ENCODE measurements at places on chromosomes 1 and 21. TPM values are rescaled to one million over a fixed set of nuclear protein-coding genes. Genes with fewer than 3 reads are reported as not detected.

ITPKB gene
- total RNA-seq, result 159 TPM

RNF186 gene
- total RNA-seq, result not detected

MTX1 gene
- 18.2 TPM for total RNA-seq

PLA2G5 gene
- not detected for total RNA-seq

IKBKE gene
- 92.3 TPM for total RNA-seq

S100A5 gene
- total RNA-seq, result 1.8 TPM

CEP170 gene
- total RNA-seq, result 36.4 TPM
